NCI-H82 (cell line): ENCODE measurements at places on chromosomes 3 and 15.

- DNase-seq, result no peak
These were observed 995.9 kb upstream of the CFAP20DC start for GRCh38 chr3:60045686-60046085.

DNA sequence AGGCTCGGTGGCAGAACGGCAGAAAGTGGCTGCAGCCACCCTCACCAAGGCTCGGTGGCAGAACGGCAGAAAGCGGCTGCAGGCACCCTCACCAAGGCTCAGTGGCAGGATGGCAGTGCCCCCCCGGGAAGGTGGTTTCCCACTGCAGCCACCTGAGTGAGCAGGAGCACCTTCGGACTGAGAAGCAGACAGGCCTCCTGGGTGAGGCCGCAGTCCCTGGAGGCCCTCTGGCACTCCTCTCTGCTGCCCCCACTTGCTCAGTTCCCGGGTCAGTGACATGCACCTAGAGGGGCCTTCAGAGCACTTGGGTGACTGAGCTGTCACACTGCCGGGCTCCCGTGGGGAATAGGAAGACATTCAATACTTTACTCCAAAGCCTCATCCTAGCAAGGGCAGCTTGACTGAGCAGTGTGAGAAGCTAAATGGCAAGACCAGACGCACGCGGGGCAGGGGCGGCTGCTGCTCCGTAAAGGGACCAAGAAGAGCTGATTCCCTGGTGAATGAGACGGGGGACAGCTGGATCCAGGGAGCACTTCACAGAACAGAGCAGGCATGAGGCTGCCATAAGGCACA, 62.7 kb downstream of the PCSK6 start:
- DNase-seq, result no peak

DNA sequence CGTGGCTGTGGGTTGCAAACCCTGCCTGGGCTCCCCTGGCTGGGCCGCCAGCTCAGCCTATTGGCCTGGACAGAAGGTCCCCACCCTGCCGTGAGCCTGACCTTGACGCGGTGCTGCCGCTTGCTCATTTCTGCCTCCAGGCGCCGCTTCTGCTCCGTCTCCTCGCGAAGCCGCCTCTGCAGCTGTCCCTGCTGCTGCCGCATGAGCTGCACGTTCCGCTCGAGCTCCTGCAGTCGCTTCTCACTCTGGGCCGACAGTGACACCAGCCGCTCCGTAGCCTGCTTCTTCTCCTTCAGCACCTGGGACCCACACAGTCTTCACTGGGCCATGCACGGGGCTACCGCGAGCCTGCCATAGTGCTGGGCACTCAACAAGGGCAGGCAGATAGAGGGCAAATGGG, 21.7 kb downstream of the KIF7 start:
- no peak for DNase-seq

GRCh38 chr3:196636369-196637349, 2.8 kb upstream of the NRROS start:
- no peak for DNase-seq

GRCh38 chr15:42576040-42576594, 711 bp downstream of the STARD9 start:
- DNase-seq, result peak; percentile 72
